ENCODE measurements at places on chromosomes 6 and 20. TPM values are rescaled to one million over a fixed set of nuclear protein-coding genes. Genes with fewer than 3 reads are reported as not detected.

Gene NMBR
- total RNA-seq = not detected

Gene EFCAB8
- total RNA-seq = 0.45 TPM

Gene HNF4A
- not detected for total RNA-seq

Gene TRIM15
- 2.2 TPM for total RNA-seq

Gene VIP
- total RNA-seq = not detected

Gene MOXD1
- not detected for total RNA-seq

Gene OR2J3
- total RNA-seq = not detected

Gene OSBPL2
- 24.7 TPM for total RNA-seq

Gene KCNK16
- not detected for total RNA-seq

Gene TBX18
- total RNA-seq = not detected

Gene GSTA3
- not detected for total RNA-seq

Gene ADAM33
- not detected for total RNA-seq

Gene MUCL3
- total RNA-seq = not detected

Gene CST2
- total RNA-seq = not detected

Gene SLC16A10
- 6.6 TPM for total RNA-seq

Gene SIRPB2
- not detected for total RNA-seq

Gene AK9
- 1.7 TPM for total RNA-seq

Gene ALDH5A1
- total RNA-seq = 16.8 TPM

Gene YTHDF1
- 27.6 TPM for total RNA-seq

Gene ABHD16B
- total RNA-seq = not detected

Gene CNKSR3
- total RNA-seq = 0.12 TPM

Data from activated naive CD4-positive, alpha-beta T cell treated with anti-CD3 and anti-CD28 coated beads for 36 hours (primary cell).